Fibroblast of skin of back (primary cell): ENCODE measurements at places on chromosomes 7 and 10.

DNA sequence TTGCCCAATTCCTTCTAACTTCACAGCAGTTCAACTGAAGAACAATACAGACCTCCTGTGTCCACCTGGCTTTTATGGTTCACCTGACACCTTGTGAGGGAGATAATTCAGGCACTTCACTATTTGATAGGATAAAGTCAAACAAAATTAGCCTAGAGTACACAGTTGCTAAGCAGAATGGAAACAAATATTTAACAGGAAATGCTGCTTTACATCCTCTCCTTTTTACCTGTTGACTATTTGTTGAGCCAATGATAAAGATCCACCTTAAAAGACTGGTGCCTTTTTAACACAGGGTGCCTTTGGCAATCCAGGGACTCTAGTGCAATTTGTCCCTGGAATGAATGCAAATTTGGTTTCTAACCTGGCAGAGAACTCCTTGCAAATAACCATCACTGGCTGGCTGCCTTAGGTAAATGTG is 39.8 kb downstream of the ITPRID1 start:
- DNase-seq = no peak

DNA sequence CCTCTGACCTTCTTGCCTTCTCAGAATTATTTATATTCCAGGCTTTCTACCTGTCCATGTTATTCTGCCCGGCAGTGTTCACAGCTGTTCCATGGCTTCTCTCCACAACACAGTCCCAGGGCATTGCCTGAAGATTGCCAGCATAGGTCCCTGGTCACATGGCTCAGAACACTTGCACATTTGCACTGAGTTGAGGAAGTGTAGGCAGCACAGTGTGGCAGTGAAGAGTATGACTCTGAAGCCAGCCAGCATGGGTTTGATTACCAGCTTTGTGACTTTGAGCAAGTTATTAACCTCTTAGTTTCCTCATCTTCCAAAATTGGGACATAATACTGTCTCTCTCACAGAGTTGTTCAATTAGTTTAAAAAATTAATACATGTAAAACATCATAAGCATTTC is 73.2 kb upstream of the NEUROD6 start:
- DNase-seq = no peak

- no peak for DNase-seq
Measured at GRCh38 chr7:26375726-26376174, 84.1 kb downstream of the SNX10 start.

GRCh38 chr7:66576646-66577045 is 52.0 kb upstream of the KCTD7 start:
- DNase-seq = no peak

DNA sequence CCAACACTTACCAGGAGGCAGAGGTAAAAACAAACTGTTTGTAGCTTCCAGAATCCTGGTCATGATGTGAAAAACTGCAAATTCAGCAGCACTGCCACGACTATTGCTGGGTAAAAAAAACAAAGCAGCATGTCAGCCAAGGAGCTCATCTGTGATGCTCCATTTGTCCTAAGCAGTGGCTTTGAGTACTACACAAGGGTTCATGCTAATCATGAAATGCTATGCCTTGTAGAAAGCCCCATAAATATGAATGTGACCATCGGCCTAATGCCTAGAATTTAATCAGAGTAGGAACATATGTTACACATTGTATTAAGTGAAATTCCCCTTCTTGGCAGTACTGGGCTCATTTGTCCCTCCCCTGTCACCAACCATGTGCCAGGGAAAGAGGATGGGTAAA is 95.4 kb downstream of the GSAP start:
- DNase-seq = no peak

- DNase-seq = no peak
Measured at GRCh38 chr10:24104895-24105294, 104.0 kb upstream of the KIAA1217 start.

- DNase-seq = no peak
Measured at GRCh38 chr10:88121361-88121760, 257.9 kb downstream of the PTEN start.

DNA sequence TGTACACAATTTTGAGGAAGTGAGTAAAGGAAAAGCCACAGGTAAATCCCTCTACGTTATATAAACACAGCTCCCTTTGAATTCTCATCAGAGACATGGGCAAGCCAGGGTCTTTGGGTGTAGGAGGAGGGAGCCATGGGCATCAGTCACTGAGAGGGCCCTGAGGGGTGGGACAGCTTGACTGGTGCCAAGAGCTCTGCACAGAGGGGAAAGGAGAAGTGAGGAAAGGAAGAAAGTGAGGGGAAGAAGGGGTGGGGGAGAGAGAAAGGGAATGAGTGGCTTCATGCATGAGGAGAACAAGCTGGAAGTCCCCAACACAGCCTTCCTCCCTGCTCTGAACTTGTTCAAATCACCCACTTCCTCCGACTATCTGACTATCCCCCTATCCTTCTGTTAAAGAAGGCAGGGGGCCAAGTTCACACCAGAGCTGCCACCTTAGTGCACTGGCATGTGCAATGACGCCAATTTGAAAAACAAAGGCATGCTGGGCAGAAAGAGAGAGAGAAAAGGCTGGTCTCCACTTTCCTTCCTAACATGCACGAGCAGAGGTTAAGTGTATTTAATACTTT is 16.4 kb upstream of the RNF148 start:
- DNase-seq = no peak

DNA sequence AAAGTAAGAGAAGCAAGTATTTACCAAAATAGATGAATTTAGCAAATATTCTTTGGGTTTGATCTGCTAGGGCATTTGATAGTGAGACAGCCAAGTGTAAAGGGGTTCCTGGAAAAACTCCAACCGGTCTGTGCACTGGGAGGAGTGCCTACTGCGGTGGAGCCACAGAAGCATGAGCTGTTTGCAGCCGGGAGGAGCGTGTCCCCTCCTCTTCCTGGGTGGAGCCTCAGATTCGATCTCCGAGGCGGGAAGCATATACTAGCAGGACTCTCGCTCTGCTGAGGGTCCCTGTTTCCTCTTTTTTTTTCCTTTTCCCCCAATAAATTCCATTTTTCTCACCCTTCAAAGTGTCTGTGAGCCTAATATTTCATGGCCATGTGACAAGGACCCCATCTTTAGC is 45.1 kb upstream of the MET start:
- no peak for DNase-seq
